Renal cortex interstitium (tissue), 15 donors: ENCODE measurements at places on chromosomes 12 and 14.

DNA sequence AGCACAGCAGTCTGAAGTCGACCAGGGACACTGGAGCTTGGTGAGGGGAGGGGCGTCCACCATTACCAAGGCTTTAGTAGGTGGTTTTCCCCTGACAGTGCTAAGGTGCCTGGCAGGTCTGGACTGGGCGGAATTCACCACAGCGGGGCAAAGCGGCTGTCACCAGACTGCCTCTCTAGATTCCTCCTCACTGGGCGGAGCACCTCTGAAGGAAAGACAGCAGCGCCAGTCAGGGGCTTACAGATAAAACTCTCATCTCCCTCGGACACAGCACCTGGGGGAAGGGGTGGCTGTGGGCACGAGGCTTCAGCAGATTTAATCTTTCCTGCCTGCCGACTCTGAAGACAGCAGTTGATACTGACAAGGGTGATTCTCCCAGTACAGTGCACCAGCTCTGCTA lies 39.1 kb downstream of the DDHD1 start:
- DNase-seq = no peak

GRCh38 chr14:103698380-103699260 lies 16.6 kb downstream of the XRCC3 start:
- DNase-seq = no peak

DNA sequence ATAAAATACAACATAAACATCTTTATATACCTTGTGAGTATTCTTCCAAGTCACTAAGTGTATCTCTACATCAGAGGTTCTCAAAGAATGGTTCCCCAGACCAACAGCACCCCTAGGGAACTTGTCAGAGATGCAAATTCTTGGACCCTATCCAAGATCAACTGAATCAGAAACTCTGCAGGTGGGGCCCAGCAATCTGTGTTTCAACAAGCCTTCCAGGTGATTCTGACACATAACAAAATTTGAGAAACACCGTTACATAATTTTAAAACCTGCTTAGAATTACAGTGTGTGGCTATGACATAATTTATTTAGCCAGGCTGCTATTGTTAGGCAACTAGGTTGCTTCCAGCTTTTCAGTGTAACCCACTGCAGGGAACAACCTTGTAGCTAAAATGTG lies 49.8 kb downstream of the NTN4 start:
- DNase-seq = no peak

- no peak for DNase-seq
Measured at GRCh38 chr12:102394200-102394599, 86.2 kb downstream of the IGF1 start.

DNA sequence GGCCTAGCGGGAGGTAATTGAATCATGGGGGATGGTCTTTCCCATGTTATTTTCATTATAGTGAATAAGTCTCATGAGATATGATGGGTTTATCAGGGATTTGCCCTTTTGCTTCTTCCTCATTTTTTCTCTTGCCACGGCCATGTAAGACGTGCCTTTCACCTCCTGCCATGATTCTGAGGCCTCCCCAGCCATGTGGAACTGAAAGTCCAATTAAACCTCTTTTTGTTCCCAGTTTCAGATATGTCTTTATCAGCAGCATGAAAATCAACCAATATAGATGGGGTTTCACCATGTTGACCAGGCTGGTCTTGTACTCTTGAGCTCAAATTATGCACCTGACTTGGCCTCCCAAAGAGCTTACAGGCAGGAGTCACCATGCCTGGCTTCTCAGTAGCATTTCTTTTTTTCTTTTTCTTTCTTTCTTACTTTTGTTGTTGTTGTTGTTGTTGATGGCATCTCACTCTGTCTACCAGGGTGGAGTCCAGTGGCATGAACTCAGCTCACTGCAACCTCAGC lies 33.2 kb downstream of the TSPAN19 start:
- DNase-seq = no peak

GRCh38 chr14:29810682-29811081 lies 117.0 kb downstream of the PRKD1 start:
- DNase-seq = no peak

DNA sequence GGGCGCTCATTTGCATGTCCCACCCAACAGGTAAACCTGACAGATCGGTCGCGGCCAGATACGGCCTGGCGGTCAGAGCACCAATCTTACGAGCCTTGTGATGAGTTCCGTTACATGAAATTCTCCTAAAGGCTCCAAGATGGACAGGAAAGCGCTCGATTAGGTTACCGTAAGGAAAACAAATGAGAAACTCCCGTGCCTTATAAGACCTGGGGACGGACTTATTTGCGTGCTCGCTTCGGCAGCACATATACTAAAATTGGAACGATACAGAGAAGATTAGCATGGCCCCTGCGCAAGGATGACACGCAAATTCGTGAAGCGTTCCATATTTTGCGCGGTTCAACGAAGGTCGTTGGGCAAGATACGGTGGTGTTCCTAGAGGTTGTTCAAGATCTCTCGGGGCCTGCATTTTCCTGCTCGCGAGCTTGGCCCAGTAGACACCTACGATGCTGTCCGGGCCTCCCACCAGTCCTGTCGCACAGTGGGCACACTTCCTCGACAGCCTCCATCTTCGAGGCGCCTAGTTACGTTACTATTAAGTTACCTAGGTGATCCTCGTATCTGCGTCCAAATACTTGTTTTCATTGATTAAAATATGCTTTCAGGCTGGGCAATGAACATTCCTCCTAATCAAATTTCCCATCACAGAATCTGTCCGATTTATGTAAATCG lies at the start of gene RNU6-7:
RNU6-7 (plus strand) TSS at position 230 of the 675 bp plus-strand sequence.
- DNase-seq = peak; percentile 81

DNA sequence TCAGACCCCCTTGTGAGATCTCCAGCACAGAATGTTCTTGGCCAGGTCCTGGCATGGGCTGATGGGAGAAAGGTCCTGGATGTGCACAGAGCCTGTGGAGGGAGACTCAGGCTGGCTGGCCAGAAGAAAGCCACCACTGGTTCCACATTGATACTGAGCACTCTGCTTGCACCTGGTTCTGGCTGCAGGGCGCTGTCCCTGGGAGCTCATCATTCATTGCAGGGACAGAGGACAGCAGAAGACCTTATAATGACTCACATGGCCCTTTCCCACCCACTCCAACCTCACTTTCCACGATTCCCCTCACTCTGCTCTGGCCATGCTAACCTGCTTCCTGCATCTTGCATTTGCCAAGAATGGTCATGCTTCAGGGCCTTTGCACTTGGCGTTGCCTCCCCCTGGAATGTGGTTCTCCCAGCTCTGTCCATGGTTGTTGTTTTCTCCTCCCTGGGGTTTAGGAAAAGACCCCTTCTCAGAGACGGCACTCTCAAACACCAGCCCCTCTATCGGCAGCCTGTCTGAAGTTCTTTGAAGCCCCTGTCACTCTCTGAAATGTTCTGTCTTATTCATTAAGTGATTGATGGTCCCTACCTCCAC lies 10.3 kb downstream of the KRT7 start:
- DNase-seq = peak; percentile 60

- no peak for DNase-seq
Measured at GRCh38 chr12:55812088-55812487, 5.4 kb downstream of the SARNP start.

DNA sequence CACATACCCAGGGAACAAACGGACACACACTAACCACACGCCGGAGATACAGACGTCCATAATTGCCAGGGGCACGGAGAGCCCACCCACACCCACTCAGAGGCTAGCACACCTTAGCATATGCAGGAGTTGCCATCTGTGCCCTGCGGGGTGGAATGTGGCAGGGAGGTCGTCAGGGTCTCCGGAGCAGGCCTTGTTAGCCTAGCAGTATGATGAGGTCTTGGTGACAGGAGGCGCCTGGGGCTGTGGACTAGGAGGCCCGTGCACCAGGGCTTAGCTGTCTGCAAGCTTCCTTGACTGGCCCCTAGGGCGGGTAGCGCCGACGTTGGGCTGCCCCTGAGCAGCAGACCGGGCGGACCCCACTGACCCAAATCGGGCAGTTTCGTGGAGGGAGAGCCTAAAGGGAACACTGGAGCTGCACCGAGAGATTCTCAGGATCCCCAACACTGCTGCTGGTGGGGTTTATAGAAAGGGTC lies 10.0 kb downstream of the STAC3 start:
- DNase-seq = no peak

DNA sequence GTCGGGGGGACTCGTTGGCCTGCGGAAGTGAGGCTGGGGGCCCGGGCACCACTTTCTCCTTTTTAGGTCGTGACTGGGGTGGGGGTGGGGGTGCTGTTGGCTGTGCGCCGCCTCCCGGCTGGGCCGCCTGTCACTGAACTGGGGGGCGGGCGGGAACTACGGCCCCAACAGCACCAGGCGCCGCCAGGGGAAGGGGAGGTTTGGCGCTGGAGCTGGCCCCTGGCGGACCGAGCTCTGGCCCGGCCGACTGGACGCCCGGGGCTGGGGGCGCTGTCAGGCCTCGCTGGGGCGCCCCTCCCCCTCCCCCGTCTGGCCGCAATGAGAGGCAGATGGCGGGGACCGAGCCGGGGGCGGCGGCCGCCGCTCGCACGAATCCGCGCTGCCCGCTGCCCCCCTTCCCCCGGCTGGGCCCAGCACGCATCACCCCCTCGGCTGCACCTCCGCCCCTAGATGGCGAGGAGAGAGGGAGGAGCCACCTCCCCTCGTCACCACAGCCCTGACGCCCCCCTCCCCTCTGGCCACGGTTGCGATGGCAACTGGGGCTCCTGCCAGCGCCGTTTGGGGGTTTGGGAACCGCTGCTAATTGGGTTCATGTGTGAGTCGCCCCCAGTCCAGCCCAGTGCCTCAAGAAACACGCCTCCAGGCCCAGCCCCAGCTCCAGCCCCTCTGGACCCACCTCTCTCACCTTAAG lies 723 bp downstream of the NFATC4 start:
- peak; percentile 77 for DNase-seq

GRCh38 chr12:112734859-112735695 lies 56.5 kb upstream of the RPH3A start:
- DNase-seq = no peak

DNA sequence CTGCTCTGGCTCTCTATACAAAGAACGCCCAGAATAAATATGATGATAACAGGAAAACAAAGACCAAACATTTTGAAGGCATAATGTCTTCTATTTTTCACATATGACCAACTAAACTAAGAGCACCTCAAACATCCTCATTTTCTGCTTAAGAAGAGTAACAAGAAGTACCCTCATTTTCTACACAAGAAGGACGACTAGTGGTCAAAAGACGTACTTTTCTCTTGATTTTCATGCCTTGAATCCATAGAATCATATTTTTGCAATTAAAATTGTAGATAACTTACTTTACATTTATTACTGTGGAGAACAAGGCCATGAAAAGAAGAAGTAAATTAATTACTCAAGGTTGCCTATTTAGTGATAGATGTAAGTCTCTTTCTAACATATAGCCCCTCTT lies 358.6 kb downstream of the DUSP6 start:
- peak; percentile 30 for DNase-seq

- DNase-seq = no peak
Measured at GRCh38 chr12:111799758-111800157, 33.0 kb downstream of the ALDH2 start.
